Activated T-cell treated with anti-CD3 and anti-CD28 coated beads for 4 hours (primary cell): ENCODE measurements at places on chromosomes 6 and 20.

DNA sequence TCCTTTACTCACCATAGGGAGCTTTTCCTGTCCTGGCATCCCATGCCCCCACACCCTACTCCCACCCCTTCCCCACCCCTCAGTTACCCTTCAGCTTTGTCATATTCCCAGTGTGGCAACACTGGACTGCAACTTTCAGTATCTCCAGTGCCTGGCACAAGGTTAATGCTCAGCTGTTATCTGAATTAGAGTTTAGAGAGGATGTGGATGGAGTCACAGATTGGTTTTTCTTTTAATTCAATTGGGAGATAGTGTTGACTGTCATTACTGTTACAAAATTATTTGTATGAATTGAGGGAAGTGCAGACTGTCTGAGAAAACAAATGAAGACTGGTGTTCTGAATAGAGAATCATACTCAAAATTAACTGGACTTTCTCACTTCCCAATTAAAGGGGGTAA, 89.9 kb downstream of the TULP4 start:
- no peak for DNase-seq

GRCh38 chr20:31722257-31723068, at the start of gene BCL2L1:
Gene BCL2L1, minus strand, starts transcription at chr20:31722868. Its CDS starts 650 bp downstream, at chr20:31722218.
- DNase-seq, result peak; percentile 78

DNA sequence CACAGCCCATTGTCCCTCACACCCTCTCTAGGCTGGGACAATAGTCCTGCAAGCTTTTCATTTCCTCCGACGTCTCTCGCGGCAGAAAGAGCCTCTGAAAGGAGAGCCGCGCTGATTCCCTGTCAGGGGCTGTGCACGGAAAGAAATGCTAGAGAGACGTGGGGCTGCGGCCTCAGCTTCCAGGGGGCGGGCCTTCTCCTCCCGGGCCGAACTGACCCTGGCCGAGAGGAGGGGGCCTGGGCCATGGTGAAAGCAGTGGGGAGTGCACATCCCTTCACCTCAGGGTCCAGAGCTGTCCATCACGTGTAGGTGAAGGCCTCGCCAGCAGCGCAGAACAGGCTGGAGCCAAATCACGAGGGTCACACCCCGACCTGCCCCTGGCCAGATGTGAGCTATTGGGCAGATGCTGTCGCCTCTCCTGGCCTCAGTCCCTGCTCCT, 220.4 kb downstream of the TAF4 start:
- no peak for DNase-seq

- DNase-seq, result no peak
Observed at GRCh38 chr6:112774319-112774718, 427.2 kb downstream of the RFPL4B start.

GRCh38 chr6:156620331-156620730, 156.8 kb upstream of the ARID1B start:
- no peak for DNase-seq

DNA sequence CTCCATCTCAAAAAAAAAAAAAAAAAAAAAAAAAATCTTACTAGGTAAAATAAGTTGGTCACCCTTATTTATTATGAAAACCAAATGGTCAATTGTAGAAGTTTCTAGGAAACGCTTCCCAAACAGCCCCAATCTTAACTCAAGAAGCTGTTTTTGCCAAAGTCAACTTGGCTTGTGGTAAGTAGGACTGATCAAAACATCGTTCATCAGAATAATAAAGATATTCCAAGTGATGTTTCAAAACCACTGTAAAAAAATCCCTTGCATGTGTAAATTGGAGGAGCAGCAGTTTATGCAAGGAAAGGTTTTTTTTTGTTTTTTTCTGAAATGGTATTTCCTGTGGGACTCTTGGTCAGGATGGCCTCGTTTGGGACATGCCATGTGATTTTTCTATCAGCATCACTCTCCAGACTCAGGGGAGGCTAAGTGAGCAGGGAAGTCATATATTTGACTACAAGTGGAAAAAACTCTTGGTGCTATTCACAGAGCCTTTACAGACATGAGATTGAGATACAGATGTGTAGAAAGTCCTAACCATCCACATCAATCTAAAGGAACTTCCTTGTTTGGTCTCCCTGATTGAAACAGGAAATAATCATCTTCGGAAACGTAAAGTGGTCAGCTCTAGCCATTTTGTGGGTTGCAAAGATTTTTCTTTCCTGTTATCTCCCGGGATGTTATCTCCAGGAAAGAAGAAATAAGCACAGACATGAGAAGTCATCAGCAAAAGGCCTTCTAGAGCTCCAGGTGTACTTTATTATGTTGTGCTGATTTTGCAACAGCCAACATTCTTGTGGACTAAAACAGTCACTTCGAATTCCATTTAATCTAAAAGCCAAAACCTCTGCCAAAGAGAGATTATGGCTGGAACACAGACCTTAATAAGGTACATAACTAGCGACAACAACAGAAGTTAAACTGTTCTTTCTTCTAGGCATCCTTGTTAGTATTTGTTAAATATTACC, 177.8 kb downstream of the EDN1 start:
- DNase-seq, result no peak

DNA sequence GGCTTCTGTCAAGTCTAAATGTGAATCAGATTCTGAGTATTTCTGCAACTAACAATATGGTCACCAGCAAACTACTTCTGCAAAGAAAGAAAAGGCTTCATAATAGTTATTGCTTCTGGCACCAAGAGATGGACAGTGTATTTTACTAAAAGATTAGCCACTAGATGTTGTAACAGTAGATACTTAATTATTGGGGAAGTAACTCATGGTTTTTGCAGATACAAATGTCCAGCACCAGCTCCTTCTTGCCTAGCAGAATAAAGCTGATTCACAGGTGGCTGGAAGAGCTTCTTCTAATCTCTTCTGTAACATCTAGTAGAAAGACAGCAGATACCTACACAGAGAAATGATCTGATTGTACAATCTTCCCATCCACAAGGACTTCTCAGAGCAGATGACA, 21.2 kb downstream of the ATXN1 start:
- DNase-seq, result no peak

DNA sequence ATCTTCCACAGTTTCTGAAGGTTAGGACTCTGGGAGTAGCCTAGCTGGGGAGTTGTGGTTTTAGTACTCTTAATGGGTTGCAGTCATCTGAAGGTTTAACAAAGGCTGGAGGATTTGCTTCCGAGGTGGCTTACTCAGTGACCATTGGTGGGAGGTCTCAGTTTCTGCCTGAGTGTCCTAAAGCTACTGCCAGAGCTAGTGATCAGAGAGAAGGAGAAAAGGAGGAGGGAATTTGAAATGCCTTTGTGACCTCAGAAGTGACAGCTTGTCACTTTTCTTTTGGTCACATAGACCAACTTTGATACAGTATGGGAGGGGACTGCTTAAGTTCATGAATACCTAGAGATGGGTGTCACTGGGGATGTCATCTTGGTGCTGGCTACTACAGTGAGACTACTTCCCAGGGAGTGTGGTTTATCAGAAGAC, 41.3 kb downstream of the NCOA3 start:
- no peak for DNase-seq

DNA sequence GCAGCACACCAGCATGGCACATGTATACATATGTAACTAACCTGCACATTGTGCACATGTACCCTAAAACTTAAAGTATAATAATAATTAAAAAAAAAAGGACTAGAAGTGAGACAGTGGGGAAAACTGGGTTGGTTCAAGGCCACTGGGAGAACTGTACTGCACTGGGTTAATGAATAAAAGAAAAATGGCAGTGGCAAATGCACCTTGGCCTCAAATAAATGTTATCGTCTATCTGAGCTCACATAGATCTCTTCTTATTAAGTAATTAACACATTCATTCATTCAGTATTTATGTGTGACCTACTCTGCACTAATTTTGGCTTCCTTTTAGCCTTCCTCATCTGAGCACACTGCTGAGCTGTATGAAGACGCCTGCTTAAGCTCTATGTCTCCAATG, 17.5 kb downstream of the CITED2 start:
- DNase-seq, result no peak

- DNase-seq, result no peak
Observed at GRCh38 chr6:47671777-47672176, 26.6 kb upstream of the ADGRF4 start.

DNA sequence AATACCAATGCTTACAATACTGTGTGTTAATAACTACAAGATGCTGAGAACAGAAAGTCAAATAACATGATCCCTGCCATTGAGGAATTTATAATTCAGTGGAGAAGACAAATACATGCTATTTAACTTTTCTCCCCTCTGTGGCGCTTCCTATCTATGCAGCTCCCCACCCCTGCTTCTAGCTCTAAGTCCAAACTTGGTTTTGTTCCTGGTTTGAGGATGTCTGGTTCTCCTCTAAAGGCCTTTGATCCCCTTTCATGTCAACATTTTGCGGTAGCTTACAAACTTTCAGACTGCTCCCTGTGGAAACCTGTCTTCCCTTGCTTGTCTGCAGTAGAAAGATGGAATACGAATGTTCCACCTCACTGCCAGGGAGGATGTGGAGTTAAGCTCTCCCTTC, 18.4 kb upstream of the REPS1 start:
- DNase-seq, result no peak

GRCh38 chr6:37048851-37049757, 43.6 kb downstream of the FGD2 start:
- peak; percentile 63 for DNase-seq

GRCh38 chr6:20644667-20645370, 110.6 kb downstream of the CDKAL1 start:
- DNase-seq, result no peak

GRCh38 chr20:44075191-44075949, 111.6 kb downstream of the JPH2 start:
- no peak for DNase-seq

DNA sequence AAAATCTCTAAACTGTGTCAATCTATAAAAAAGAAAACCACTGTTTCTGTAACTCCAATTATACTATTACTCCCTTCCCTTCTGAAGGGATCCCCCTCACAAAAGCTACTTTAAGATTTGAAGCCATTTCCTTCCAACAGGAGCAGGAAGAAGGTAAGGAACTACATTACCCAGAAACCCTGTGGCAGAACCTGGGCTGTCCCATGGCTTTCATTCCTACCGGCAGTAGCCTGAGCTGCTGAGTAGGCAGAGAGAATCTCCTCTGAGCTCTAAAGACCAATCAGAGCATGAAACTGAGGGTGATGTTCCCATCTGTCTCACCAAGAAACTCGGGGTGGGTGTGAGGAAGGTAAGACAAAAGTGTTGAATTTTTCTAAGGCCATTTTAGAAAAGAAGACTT, 108.0 kb upstream of the LRFN2 start:
- no peak for DNase-seq

DNA sequence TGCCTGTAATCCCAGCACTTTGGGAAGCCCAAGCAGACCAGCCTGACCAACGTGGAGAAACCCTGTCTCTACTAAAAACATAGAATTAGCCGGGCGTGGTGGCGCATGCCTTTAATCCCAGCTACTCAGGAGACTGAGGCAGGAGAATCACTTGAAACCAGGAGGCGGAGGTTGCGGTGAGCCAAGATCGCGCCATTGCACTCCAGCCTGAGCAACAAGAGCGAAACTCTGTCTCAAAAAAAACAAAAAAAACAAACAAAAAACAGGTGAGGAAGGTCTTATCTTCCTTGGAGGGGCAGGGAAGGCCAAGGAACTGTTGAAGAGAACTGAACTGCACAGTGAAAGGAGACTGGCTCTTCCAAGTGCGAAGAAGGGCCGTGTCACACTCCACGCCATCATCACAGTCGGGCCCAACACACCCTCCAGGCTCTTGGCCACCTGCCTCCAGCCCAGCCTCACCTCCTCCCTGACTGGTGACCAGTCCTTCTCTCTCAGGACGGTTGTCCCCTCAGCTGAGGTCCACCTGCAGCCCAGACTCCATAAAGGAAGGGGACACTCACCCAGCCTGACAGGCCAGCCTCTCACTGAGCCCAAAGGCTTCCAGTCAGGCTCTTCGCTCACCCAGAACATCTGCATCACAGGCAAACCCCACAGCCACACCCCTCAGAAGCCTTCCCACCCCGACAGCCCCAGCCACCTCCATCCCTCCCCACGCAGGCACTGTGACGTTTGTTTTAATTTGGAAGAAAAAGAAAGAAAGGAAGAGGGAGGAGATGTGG, 4.1 kb downstream of the ZC3H12D start:
- DNase-seq, result peak; percentile 27

- no peak for DNase-seq
Observed at GRCh38 chr20:61797200-61797599, 268.5 kb downstream of the TAF4 start.

GRCh38 chr6:113772961-113773360, 84.2 kb upstream of the MARCKS start:
- no peak for DNase-seq

DNA sequence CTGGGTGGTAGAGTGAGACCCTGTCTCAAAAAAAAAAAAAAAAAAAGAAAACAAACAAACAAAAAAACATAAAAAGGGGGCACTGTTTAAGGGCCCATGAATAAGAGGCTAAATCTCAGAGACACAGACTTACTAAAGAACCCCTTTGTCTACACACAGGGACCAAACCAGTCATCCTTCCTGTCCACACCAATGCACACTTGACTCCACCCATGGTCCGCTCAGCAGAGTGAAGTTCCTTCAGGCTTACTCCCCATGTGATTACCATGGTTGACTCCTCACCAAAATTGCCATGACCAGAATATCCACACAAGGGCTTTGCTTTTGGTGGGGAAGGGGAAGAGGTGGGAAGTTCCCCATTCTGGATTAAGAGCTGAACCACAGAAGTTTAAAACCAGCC, 19.4 kb upstream of the REPS1 start:
- DNase-seq, result no peak

DNA sequence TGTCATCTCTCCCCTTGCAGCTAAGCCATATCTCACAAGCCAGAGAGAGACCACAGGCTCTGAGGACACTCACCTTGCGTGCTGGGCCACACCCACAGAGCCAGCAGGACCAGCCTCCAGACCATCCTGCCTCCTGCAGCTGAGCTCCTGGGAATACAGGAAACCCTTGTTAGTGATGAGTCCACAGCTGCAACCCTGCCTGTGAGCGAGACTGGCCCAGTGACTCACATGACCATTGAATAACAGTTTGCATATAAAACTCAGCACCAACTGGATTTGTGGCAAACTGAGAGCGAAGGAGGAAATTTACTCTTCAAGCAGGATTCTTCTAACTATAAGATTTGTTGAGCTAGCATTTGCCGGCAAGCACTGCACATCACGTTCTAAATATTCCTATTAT, 3.0 kb downstream of the THBS2 start:
- DNase-seq, result no peak

DNA sequence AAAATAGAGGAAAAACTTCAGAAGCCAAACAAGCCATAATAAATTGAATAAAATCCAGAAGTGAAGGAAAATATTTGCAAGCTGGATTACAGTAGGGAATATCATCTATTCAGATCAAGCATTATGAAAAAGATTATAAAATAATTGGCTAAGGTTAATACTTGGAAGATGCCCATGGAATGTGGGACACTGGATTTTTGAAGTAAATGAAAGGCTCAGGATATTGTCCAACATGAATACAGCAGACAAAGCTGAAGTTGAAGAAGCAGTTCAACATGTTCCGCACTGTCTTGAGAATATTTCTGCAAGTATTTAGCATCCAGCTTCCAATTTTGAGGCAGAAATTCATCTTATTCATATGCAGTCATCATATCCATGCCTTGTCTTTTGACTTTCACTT, 1278.4 kb upstream of the GJE1 start:
- DNase-seq, result no peak

- no peak for DNase-seq
Observed at GRCh38 chr6:111154981-111155380, 67.7 kb downstream of the SLC16A10 start.

GRCh38 chr6:31125586-31126363, 5.5 kb upstream of the CDSN start:
- no peak for DNase-seq
